EH (cell line): ENCODE measurements at places on chromosomes 1 and 21.

DNA sequence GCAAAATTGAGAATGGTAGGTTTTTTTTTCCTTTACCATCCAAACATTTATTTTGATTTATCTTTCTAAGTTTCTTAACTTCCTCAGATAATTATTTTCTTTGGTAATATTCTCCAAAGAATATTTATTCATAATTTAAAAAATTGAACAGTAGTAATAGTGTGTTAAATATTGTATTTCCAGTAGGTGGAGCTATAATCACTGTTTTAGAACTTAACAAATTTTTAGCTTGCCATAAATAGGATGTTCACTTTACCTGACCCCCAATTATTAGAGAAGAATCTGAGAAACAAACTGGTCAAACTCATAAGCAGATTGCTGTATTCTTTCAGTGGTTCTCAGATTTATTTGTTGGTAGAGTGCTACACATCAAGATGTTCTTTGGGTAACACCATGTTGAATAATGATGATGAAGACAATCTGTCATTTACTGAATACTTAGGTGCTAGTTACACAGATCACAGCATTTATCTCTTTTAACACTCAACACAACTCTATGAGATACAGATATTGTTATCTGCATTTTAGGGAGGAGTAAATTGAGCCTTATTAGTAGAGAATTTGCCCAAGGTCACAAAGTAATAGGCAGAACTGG is 82.4 kb upstream of the GPR88 start:
- DNase-seq, result peak; percentile 23

DNA sequence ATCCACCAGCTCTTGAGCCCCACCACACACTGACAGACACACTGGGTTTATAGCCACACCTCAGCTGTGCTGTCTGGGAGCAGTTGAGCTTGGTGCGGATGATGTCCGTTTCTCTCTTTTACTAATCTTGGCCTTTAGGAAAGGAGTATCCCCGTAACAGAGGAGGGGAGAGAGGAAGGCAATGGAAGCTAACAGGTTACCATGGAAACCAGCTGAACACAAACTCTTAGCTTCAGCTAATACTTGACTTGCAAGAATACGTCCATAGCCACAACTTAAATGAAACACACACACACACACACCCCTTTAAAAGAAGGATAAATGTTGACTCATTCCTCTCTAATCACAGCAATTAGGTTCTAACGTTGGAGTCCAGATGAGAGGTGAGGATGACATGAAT is 28.0 kb upstream of the LRRN2 start:
- no peak for DNase-seq

DNA sequence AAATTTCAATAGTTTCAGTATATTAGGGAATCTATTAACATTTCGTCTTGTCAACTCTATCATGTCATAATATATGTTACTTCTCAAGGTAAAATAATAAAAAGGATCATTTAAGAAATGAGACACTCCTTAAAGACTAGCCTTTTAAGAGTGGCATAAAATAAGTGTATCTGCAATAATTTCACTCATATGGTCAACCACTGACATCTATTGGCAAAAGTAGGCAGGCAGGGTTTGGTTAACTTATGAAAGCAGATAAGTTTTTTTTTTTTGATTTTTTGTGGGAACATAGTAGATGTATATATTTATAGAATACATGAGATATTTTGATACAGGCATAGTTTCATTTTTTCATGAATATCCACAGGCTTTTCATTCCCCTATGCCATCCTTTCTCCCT is 5.5 kb upstream of the RGS21 start:
- no peak for DNase-seq

GRCh38 chr1:154567386-154568156 is at the start of gene CHRNB2:
Gene CHRNB2, plus strand, starts transcription at chr1:154567778. Its CDS starts 267 bp downstream, at chr1:154568045.
- peak; percentile 60 for DNase-seq

GRCh38 chr1:173097001-173097400 is 46.3 kb upstream of the TNFSF18 start:
- DNase-seq, result peak; percentile 61
